Thoracic aorta (tissue), 2 donors: ENCODE measurements at places on chromosomes 7 and 10.

DNA sequence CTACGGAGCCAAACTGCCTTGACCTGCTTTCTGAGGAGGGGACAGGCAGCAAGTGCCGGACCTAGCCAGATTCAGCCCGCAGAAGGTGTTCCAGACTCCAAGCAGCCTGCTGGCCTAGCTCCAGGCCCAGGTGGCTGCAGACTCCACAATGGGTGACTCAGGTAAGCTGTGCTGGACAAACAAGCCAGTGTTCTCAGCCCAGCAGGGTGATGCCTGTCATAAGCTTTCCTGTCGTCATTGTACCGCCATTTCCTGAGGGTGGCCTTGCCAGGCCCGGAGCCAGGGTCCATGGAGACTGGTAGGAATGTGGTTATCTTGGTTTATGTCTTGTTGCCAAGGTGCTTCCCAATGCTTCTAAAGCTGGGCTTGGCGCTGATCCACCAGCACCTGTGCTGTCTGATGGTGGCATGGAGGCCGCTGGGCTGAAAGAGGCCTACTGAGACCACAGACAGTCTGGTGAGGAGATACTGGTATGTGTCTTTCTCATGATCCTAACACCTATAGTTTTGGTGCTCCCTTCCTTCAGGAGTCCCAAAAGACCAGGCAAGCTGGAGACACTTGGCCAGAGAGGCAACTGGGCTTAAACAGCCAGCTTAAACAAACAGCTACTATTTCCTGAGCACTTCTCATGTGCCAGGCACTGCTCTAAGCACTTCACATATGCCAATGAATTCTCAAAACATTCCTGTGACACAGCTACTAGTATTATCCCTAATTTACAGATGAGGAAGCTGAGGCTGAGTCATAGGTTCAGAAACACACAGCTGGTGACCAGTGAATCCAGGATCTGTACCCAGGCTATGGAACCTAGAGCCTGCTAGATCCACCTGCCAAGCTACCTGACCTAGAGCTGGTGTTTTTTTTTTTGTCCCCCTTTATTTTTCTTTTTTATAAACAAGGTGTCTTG lies 42.0 kb downstream of the ZC3HC1 start:
- no peak for DNase-seq

GRCh38 chr10:132308587-132309470 lies 1.1 kb upstream of the STK32C start:
- no peak for DNase-seq

DNA sequence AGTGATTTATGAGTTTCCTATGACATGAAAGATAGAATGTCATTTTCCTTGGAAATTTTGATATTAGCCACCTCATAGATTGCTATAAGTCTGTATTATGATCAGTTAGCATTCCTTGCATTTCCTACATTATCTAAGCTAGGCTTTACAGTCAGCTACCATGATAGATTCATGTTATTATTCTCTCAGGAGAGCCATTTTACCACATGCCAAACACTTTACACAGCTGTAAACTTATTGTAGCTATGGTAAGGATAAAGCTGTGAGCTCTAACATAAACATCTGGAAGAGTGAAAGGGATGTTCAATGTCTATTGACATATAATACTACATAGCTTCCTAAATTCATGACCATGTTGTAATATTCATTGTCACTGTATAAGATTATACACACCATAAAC lies 608.0 kb downstream of the PHTF2 start:
- no peak for DNase-seq

DNA sequence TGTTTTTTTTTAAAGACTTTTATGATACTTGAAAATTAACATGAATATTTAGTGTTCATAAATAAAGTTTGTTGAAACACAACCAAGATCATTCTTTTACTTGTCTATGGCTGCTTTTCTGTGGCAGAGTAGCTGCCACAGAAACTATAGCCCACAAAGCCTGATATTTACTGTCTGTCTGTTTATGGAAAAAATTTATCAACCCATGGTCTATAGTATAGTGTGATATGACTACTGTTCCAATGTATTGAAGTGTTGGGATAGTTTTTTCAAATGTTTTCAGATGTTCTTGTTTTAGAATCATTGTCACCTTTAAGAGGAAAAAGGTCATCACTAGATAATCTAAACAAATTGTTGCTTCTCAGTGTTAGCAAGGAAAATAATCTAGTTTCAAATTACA lies 10.8 kb downstream of the TFAM start:
- DNase-seq, result no peak

GRCh38 chr7:75533926-75534325 lies 41.8 kb downstream of the SPDYE5 start:
- no peak for DNase-seq

DNA sequence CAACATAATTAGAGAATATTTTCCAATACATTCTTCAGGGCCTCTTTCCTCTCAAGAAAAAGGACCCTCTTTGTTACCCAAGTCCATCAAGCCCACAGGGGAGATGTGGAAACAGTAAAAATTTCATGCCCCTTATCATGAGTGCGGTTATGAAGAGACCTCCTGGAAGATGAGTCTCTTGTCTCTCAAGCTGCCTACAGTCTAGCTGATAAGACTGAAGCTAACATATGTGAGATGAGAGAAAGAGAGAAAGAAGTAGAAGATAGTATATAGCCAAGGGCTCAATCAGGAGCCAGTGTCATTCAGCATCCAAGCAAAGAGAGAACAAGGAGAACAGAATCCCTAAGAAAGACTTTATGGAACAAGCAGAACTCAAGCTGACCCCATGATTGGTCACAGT lies 75.9 kb upstream of the CABCOCO1 start:
- DNase-seq, result no peak

DNA sequence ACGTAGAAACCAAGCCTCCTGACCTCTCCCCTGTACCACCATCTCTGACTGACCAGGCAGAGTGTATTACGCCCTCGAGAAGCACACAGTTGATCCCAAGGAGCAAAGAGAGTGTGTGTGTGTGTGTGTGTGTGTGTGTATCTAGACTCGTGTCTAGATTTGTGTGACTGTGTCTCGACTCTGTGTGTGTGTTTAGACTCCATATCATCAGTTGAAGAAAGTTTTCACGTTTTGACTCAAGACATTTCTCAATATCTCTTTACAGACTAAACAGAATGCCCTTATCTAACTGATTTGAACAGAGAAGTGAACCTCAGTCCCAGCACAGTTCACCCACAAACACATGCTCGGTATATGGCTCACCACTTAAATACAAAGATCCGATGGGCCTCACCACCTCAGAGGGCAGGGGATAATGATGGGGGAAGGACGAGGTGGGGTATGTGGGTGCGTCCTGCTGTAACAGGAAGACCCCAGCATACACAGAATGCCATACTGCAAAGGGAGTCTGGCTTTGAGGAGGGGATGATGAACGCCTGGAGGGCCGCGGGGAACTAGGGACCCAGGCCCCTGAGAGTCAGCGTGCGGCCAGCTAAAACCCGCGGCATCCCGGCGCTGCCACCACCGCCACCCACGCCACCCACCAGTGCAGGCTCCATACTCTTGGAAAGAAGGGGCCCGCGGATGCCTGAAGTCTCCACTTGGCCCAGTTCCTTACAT lies 780 bp downstream of the ALDH18A1 start:
- no peak for DNase-seq

DNA sequence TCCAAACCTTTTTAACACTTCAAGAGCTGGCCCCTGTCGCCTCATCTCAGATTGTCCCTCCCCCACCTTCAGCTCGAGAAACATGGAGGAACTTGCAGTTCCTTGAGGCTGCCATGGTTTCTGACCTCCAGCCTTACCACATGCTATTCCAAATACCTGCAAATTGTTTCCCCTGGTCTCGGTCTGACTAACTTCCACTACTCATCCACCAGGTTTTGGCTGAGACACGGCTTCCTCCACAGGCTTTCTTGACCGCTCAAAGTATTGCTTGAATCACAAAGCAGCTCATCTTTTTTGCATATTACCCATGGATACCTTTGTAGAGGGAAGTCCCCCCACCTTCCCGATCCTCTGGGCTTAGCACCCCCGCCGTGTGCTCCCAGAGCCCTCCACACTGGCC lies 5.2 kb upstream of the SAMD8 start:
- no peak for DNase-seq

DNA sequence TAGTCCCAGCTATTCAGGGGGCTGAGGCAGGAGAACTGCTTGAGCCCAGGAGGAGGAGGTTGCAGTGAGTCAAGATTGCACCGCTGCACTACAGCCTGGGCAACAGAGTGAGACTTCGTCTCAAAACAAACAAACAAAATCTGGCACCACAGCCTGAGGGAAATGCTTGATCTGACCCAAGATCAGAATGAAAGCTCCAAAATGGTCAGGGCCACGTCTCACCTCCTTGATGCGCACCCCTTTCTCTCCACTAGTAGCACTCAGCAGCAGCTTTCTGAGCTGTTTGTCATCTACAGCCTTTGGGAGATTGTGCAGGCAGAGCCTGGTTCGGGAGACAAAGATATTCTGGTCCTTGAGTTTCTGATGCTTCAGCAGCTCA lies 22.7 kb downstream of the RBM28 start:
- DNase-seq, result no peak

- no peak for DNase-seq
Observed at GRCh38 chr7:33852838-33853237, 52.5 kb upstream of the BMPER start.

- DNase-seq, result no peak
Observed at GRCh38 chr7:94376281-94376680, 18.4 kb upstream of the COL1A2 start.

GRCh38 chr10:22854935-22855421 lies 72.9 kb upstream of the ARMC3 start:
- DNase-seq, result no peak

DNA sequence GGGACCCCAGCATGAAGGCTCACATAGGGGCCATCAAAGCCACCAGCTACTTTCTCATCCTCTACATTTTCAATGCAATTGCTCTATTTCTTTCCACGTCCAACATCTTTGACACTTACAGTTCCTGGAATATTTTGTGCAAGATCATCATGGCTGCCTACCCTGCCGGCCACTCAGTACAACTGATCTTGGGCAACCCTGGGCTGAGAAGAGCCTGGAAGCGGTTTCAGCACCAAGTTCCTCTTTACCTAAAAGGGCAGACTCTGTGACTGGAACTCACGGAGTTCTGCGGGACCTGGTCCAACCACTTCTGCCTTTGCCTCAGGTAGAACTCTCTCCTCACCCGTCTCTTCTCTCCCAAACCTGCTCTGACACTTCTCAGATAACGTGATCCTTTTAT lies 945 bp downstream of the TAS2R40 start:
- no peak for DNase-seq
